ENCODE measurements at places on chromosomes 13 and 19.

GRCh38 chr13:66888698-66889097, 341.4 kb downstream of the PCDH9 start:
- DNase-seq = no peak

GRCh38 chr13:109361562-109362289, 424.7 kb downstream of the IRS2 start:
- DNase-seq = no peak

DNA sequence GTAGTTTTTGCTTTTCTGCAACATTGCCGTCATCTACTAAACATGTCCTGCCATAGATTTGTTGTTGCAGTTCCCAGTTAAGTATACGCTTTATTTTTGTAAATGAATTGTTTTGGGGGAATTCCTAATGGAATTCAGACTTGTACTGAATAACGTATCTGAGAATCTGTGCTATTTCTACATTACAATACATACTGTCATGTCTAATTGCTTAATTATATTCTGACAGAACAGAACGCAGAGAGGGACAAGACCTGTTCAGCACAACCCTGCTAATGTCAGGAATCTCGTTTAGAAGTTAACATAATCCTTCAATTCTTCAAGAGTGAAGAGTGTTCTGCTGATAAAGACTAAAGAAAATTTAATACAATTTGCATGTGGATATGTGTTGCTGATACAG, 861.1 kb upstream of the KLHL1 start:
- DNase-seq = no peak

GRCh38 chr19:48120505-48120904, 9.9 kb upstream of the PLA2G4C start:
- DNase-seq = no peak

DNA sequence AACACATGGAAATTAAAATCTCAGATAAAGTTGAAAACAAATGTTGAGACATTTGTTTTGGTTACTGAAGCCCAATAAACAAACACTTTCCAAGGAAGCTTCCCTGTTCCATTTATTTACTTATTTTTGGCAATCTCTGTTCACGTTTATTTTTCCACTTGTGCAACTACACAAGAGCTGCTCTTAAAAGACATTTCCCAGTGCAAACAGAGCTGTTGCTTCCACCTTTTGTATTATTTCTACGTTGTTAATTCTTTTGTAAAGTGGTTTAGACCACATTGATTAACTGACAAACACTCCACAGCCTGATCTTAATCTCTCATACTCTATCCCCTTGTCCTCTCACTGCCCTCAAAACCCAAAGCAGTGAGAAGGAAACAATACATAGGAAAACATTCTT, 757.6 kb downstream of the LIG4 start:
- no peak for DNase-seq

DNA sequence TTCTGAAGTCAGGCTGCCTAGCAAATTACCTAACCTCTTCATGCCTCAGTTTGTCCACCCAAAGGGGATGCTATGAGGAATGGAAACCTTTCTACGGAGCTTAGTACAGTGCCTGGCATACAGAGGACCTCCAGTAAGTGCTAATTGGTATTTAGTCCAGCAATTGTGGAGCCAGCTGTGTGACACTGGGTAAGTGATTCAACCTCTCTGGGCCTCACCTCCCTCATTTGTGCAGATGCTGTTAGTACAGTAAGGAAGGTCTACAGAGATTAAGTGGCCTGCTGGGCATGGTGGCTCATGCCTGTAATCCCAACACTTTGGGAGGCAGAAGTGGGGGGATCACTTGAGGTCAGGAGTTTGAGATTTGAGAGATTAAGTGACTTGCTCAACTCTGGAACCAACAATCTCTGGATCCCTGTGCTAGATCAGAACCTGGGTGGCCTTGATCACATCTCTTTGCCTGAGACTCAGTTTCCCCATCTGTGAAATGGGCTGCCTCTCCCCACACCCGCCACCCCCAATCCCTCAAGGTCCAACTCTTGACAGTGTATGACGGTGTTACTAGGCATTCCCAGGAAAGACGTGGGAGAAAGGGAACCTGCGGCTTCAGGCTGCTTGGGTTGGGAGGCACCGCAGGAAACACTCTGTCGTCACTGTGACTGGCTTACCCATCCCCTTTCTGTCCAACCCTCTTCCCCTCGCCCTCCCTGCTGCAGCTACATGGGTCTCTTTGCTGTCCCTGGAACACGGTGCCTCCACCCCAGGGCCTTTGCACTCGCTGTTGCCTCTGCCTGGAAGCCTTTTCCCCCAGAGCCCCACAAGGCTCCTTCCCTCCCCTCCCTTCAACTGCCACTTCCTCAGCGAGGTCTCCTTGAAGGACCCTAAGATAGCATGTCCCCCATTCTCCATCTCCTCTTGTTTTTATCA, 18.3 kb downstream of the PRKD2 start:
- no peak for DNase-seq

DNA sequence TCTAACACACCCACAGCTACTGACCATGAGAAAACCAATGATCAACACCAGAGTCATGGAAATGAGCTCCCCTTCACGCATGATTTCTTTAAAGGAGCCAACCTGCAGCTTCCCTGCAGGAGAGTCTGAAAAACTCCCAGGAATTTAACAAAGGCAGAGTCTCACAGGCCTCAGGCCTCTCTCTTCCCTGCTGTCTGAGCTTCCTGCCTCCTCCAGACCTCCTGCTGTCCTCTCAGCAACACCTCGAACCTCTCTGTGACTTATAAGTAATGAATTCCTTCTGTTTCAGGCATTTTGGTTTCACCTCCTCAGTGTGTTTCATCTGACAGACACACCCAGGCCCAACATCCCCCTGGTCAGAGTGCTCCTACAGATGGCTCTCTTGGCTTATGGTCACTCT, 1044.4 kb downstream of the UQCRFS1 start:
- DNase-seq = no peak

DNA sequence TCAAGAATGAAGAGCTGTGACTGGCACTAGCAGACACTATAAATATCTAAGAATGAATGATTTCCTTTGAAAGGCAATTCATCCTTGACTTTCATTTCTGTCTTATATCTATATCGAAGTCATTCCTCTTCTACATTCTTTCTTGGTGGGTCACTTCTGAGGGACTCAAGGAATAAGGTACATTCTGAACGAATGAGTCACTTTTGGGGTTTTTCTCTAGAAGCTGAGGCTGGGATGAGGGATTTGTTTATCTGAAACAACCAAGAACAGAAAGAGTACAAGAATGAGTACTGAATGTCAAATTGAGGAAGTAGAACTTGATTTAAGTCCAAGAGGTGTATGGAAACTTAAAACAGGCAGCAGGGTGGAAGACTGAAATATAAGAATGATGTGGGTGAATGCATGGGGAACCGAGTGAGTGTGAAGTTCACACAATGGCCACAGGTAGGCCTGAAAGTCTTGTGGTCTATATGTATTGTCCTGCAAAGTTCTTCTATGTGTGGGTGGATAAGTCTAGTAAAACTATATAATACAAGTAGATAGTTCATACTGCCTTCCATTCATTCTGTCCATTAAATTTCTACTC, 343.9 kb downstream of the OXGR1 start:
- DNase-seq = no peak

- DNase-seq = no peak
Measured at GRCh38 chr13:31114641-31115040, 47.1 kb downstream of the HSPH1 start.

DNA sequence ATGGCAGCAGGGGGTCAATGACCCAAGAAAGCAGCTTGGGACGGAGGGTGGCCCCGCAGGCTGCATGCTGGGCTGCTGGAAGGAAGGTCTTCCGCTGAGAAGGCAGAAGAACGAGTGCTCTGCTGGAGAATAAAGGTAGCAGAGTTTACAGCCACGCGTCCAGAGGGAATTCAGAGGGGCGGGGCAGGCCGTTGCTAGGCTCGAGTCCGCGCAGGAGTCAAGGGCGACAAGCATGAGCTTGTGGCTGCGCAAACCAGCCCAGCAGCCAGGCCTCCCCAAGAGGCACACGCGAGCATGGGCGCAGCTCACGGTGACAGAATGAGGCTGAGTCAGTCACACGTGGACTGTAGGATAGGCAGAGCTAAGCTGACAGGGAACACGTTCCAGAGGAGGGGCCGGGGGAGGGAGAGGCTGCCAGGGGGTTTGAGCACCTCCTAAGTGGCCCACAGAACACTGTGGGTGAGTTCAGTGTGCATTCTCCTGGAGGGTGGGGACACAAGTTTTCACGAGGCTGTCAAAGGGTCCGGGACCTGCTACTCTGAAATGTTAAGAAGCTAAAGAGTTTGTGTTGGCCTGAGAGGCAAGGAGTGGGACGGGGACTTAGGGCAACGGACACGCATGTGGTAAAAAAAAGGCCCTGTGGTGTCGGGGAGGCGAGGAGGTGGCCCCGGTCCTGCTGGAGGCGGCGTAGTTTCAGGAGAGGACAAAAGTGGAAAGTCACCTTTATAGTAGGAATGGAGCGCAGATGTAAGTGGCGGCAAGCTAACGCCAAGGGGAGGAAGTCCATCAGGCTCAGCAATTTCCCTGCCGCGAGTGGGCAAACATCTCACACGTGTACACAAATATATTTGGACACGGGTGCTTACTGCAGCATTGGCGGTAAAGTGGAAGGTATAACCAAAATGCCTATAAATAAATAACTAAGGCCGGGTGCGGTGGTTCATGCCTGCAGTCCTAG, 17.7 kb downstream of the RFX2 start:
- no peak for DNase-seq

DNA sequence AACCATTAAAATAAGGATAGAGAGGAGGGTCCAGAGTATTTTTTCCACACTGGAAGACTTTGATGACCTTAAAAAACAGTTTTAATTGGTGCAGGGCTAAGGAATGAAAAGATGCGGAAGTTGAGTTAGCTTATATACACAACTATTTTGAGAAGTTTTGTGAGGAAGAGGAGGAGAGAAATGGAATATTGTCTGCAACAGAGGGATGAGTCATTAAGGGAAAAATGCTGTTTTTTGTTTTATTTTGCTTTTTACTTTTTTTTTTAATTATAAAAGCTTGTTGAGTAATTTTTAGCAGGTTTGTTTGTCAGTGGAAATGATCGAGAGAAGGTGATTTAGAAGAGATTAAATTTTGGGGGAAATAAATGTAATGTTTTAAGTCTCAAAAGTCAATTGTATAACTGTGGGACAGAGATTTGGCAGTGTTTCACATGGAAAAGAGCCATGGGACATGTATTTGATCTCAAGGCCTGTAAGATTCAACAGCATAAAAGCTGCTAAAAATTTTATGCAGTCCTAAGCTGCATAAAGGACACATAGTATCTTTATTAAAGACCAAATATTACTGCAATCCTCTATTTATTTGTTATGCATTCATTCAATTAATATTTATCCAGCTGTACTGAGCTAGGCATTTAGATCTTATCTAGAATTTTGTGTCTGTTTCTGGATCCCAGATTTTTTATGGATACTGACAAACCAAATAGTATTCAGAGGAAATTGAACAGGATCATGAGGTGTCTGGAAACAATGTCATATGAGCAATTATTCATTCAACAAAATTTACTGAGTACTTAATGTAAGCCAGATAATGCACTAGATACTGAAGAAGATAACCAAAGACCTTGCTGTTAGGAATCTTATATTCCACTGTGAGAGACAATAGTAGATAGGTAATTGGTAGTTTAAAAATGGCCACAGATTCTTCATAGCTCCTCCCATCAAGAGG, 72.7 kb downstream of the DNAJC15 start:
- no peak for DNase-seq

GRCh38 chr19:37692956-37693620, 26.5 kb downstream of the ZNF607 start:
- DNase-seq = no peak

DNA sequence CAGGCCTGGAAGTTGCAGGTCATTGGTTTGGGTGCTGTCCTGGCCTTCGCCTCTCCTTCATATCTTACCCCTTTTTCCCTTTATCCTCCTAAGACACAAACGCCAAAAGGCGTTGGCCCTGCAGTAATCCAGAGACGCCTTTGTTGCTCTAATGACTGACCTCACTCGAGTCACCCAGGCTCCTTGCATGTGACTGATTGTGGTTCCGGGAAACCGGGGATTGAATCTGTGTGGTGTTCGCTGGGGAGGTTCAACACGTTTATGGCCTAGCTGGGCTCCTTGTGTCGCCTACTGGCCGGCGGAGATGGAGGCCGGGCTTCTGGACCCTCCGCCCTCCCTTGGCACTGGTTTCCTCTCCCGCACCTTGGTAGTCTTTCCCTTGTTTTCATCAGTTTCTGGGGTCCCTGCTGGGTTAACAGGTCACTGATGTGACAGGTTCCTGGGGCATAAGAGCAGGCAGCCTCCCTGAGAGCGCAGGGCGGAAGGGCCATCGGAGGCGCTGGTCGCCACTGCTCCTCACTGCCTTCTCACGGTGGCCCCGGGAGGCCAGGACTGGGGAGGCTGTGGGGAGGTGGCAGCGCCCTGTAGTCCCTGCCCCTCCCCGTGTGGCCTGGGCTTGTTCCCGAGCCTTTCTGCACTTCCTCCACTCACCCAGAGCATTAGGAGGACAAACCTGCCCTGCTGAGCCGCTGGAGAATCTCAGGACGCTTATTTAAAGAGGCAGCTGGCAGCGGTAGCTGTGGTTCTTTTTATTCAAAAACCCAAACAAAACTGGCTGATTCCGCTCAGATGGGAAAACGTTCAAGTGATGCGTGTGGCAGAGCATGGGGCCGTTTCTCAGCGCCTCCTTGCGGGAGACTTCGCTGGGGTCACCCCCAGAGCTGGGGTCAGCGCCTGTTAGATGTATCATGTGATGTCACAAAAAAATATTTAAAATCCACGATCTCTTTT, 18.1 kb upstream of the NDUFS7 start:
- no peak for DNase-seq

GRCh38 chr13:73171926-73172325, 113.1 kb downstream of the KLF5 start:
- no peak for DNase-seq

DNA sequence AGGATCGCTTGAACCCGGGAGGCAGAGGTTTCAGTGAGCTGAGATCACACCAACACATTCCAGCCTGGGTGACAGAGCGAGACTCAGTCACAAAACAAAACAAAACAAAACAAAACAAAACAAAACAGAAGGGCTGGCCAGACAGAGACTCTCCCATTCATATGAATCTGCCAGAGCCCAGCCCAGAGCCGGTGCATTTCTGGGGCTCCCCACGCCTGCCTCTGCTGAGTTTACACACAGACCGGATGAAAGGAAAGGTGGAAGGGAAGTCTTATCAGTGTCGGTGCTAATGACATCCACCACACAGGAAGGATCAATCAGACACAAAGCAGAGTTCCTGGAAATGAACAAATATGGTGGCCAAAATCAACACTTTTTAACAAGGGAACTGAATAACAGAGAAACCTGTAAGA, 6.8 kb downstream of the TRAPPC6A start:
- DNase-seq = peak; percentile 49
